GM20000 (cell line): ENCODE measurements at places on chromosomes 3 and 15.

GRCh38 chr3:158233791-158234190 lies 123.9 kb downstream of the RSRC1 start:
- DNase-seq = no peak

DNA sequence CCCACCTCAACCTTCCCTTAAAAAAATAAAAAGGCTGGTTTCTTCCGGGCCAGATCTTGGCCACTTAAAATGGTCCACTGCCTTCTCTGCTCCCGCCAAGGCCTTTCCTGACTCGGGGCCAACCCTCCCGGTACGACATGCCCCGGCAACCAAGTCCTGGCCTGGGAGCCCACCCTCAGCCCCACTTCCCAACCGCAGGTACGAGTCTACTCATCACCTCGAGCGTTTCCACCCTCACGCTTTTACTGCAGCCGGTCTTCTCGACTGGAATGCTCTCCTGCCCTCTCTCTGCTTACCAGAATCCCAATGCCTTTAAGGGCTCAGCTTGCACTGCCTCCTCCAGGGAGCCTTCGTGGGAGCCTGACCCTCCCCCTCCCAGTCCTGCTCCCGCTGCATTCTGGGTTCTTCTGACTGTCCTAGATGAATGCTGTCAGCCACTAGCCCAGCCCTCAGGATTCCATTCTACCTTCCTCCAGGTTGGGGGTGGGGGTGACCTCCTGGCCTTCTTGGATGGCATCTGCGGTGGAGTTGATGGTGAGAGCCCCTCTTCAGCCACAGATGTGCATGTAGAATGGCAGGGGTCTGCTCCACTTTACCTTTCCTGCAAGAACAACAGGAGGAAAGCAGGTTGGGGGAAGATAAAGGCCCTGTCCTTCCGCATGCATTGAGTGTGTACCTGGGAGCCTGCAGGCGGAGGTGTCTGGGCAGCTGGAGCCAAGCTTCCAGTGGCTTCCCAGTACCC lies 1.1 kb upstream of the CSRNP1 start:
- no peak for DNase-seq

DNA sequence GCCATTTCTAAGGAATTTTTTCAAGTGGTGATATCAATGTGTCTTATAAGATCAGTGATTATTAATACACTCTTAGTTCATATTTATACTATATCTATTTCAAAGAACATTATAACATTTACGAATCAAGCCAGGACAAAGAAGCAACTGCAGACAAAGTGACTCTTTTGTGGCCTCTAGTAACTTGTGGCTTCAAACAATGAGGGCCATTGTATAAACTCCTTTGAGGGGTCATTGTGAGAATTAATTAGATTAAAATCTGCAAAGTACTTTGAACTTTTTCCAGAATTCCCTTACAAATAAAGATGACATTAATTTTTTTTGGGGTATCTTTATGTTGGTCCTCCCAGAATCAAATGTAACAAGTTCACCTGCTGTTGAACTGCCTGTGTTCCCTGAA lies 12.3 kb upstream of the SLC30A4 start:
- DNase-seq = no peak

DNA sequence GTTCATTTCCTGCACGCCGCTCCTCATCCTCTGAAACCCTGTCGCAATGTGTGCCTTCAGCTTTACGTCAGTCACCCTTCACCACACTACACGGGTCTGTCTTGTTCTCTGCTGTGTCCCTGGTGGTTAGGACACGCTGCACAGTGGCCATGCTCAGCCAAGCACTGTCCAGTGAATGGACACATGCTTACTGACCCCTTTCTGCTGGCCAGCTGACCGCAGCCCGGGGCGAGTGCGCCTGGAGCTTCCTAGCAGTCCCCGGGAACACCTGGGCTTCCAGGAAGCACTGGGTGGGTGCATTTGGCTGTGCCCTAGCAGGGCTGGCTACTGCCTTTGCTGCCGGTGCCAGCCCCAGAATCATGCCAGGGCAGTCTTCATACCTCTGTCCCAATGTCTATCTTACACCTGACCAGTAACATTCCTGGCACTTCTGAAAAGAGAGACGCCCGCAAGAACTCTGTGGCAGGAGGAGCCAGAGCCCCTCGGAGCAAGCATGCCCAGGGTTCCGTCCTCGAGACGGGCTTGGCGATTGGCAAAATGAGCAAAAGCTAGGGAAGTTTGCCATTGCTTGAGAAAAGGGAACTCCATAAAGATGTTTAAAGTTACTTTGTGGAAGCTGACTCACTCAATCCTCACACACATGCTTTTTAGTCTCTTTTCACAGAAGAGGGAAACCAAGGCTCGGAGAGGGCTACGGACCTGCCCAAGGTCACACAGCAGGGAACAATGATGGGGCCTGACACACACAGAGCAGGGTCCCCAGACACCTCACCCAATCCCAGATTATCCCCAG lies 15.7 kb upstream of the ZXDC start:
- no peak for DNase-seq

DNA sequence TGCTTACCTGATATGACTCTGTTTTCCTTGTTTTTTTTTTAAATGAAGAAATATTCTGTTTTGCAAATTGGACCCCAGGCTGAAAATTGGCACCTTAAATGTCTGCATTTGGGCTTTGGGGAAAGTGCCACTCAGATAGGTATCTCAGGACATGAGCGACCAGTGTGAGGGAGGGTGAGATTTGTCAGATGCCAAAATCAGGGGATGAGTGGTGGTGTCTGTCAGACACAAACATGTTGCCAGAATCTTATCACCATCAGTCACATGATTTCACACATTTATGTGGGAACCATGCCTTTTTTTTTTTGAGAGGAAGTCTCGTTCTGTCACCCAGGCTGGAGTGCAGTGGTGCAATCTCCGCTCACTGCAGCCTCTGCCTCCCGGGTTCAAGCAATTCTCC lies 75.6 kb upstream of the OSBPL11 start:
- no peak for DNase-seq

DNA sequence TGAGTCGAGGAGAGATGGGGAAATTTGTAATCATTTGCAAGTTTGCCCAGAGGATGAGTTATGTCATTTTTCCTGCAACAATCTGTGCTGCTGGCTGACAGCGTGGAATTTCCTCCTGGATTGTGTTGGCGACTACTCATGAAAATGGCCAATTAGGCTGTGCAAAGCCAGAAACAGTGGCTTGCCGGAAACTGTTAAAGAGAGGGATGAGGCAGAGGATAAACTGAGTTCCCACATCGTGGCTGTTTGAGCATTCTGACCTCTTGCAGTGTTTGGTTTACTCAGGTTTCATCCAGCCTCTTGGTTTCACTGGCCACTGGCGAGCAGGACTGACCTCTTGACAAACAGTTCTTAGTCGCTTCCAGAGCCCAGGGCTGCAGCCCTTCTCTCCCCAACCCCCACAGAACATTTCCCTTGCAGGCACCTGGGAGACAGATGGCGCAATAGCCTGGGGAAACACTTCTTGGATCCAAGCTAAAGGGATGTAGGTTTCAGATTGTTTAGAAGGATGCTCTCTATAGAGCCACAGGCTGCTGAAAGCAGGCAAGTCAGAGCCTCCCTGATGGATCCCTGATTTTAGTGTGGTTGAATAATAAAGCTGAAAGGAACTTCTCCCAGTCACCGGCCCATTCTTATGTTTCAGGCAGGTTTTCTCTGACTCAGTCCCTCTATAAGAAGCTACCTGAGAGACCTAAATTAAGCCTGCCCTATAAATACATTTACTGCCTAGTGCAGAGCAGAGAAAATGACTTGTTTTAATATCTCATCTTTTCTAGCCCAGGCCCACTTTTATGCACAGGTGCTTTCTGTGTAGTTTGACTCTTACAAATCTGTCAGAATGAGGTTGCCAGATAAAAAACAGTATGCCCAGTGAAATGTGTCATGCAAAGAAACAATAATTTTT lies 92.8 kb upstream of the UBE2E1 start:
- no peak for DNase-seq

DNA sequence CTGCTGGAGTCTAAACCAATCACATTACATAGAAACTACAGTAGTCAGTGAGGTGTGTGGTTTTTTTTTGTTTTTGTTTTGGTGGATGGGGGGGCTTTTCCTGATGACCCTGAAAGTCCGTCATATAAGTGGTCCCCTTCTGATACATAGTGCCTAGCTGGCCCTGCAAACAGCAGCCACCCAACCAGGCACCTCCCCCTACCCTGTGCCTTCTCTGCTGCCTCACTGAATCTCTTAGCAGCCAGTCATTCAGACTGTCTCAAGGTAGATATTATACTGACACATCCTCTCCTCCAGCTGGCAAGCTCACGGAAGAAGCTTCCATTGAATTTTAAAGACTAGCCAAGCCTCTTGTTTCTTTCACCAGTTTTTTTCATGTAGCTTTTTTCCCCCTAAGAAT lies 21.4 kb downstream of the SYN2 start:
- DNase-seq = no peak

DNA sequence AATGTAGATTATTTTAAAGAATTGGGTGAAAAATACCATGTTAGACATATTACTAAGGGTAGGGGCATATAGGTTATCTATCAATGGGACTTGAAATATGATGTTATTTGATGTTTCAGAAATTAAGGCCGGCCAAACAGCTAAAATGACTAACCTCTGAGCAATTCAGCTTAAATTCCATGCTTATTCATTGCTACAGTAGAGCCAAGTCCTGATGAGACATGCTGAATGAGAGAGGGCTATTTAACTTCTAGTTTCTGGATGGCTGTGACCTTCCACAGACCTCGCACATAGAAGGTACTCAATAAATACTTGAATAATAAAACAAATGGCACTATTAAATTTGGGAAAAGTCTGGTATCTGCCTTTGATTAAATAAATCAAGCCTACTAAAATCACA lies 175.6 kb upstream of the WNT5A start:
- no peak for DNase-seq

DNA sequence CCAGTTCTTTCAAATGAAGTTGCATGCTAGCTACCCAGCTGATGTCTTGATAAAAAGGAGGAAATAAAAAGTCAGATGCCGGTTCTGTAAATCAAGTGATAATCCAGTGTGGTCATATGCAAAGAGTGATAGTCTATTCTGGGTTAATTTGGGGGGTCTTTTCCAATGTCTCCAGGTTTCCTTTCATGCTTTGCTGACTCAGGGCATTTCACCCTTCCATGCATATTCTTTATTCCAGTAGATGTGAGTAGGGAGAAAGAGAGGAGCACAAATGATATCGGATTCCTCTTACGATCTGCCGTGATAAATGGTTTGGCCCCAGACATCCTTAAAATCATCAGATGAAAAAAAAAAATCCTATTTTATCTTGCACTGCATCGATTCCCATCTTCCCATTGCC lies 60.8 kb downstream of the ADAMTS9 start:
- no peak for DNase-seq
